ENCODE measurements at places on chromosomes 4 and X.

- DNase-seq: no peak
Measured at GRCh38 chr4:189780391-189780790, 160.3 kb upstream of the FRG1 start.

- DNase-seq: no peak
Measured at GRCh38 chrX:125895518-125895917, 270.6 kb downstream of the DCAF12L2 start.

DNA sequence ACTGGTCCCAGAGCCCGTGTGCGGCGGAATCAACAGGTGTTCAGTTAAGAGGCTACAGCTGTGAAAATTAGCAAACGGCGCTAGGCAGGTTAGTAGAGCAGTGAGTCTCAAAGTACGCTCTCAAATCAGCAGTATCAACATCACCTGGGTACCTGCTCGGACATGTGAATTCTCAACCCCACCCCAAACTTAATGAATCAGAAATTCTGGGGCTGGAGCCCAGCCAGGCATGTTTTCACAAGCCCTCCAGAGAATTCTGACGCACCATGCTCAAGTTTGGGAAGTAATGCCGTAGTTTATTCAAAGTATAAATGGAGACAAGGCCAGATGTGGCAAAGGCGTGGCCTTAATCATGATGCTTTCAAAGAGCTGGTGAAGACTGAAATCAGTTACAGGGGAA lies 58.2 kb upstream of the PTCHD1 start:
- DNase-seq: no peak

DNA sequence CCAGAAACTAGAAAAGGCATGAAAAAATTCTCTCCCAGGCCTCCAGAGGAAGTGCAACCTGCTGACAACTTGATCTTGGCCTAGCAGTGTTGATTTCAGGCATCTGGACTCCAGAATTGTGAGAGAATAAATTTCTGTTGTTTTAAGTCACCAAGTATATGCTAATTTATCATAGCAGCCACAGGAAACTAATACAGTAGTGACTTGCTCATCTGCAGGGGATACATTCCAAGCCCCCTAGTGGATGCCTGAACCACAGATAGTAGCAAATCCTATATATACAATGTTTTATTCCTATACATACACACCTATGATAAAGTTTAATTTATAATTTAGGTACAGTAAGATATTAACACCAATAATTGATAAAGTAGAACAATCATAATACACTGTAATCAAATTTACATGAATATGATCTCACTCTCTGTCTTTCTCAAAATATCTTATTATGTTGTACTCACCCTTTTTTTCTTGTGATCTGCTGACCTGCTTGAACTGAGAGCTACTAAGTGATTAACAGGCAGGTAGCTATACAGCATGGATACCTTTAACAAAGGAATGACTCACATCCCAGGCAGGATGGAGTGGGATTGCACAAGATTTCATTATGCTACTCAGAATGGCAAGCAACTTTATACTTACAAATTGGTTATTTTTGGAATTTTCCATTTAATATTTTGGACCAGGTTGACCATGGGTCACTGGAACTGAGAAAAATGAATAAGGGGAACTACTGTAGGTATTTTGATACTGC lies 501.1 kb downstream of the KCNIP4 start:
- no peak for DNase-seq

- no peak for DNase-seq
Measured at GRCh38 chr4:39741401-39741800, 43.5 kb downstream of the UBE2K start.

DNA sequence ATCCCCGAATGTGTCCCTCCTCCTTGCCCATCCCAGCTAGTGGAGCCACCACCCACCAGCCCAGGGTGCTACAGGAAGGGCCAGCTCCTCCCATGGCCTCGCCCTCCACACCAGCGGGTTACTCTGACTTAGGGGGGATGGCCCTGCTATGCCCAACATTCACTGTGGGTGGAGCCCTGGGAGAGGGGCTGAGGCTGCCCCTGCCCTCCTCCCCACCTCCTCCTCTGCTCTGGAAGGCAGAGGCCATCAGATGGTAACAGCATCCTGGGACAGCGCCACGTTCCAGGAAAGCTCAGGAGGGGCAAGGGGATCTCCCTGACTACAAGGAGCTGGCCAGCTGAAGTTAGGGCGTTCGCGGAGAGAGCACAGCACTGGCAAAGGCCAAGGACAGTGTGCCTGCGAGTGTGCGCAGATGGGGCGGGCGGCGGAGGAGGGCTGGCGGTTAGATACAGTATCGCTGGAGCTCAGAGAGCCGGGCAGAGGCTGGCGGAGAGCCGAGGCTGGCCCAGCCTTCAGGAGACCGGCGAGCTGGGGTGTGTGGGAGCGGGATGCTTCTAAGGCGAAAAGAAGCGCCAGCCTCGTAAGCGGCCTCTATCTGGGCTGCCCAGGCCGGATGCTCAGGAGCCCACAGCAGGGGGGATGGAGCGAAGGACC lies 1.5 kb downstream of the JAKMIP1 start:
- DNase-seq: no peak

DNA sequence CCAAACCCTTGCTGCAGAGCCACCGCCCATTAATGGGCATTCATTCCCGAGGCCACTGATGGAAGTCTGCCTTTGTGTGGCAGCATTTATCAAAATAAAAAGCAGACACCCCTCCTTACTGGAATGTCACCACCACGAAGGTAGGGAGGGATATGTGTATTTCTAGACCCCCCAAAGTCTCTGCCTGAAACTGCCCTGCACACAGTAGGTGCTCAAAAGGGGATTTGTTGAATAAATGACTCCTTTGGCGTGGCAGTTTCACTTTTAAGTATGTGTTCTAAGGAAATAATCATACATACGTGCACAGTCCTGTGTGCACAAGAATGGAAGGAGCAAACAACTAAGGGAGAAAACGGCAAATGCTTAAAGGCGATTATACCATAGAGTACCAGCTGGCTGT lies 23.6 kb upstream of the GLOD5 start:
- no peak for DNase-seq

DNA sequence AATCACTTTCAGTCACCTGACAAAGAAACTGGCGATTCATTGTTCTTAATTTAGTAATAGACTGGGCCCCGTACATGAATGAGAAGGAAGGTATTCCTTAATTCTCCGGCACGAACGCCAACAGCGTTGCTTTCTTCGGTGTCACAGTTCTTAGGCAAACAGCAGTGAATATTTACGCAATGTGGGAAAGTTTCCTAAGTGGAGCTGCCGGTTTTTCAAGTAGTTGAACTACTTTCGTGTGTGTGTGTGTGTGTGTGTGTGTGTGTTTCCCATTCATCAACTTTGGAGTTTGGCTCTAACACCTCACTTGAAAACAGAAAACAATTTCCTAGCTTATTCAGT lies 651 bp downstream of the NXT2 start:
- no peak for DNase-seq

GRCh38 chr4:62487016-62487415 lies 1286.9 kb downstream of the ADGRL3 start:
- no peak for DNase-seq

- DNase-seq: no peak
Measured at GRCh38 chrX:5829469-5829868, 399.2 kb downstream of the NLGN4X start.

GRCh38 chr4:16066586-16067128 lies 17.2 kb downstream of the PROM1 start:
- no peak for DNase-seq

DNA sequence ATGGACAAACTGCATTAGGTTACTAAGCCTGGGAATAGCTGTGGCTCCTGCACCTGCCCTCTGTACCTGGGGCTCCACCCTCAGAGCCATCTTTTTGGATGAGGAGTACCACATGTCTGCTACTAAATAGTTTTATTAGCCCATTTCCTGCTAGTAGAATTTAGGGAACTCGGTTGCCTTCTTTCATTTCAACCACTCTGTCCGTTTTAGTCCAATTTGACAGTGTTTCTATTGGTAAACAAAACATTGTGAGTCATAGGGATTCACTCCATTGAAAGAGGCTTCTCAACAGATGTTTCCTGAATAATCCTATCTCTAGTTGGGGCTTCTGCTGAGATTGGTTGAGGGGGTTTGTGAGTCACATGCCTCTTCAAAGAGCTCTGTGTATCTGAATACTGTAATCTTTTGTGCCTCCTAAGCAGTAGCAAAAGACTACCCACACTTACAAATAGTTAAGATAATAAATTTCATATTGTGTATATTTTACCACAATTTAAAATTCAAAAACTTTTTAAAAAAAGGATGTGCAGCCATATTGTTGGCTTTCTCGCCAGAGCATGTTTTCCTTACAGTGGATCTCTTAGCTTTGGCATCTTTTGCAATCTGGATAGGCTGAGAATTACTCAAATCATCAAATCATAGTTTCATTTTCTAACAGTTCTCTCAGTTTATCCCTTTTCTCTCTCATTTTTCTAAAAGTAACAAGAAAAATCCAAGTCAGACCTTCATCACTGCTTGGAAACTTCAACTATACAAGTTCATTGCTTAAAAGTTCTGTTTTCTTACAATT lies 9.9 kb downstream of the FAM200B start:
- DNase-seq: no peak

- DNase-seq: no peak
Measured at GRCh38 chr4:61162116-61162515, 38.0 kb upstream of the ADGRL3 start.

- no peak for DNase-seq
Measured at GRCh38 chr4:171561419-171561818, 251.8 kb upstream of the GALNTL6 start.

DNA sequence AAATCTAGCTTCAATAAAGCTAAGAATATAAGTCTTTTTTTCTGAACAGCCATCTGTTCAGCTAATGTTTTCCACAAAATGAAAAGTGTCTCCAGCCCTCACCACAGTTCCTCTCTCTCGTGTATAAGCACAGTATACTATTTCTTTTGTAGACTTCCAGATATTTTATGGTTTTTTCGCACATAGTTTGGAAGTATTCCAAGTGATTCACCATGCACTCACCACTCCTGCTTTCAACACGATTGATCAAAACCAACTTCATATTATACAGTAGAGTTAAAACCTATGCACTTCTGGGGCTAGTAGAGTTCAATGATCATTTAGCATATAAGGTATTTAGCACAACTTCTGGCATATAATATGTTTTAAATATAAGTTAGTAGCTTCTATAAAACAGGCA lies 105.8 kb upstream of the DCAF12L1 start:
- no peak for DNase-seq

DNA sequence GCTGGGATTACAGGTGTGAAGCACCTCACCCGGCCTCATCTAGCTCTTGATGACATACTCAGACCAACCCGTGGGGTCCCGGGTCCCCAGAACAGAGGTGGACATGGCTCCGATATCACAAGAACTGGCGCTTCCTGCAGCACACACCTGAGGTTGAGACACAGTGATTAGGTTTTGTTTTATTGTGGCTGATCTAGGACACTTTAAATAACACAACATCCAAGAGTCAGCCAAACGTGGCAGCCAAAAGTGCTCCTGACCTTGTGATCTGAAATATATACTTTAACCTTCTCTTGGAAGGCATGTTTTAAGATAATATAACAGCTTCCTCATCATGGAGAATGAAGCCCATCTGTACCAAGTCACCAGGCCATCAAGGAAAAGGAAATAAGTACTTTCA lies 198.9 kb downstream of the DHRSX start:
- no peak for DNase-seq

- DNase-seq: no peak
Measured at GRCh38 chrX:40444798-40445496, 135.8 kb upstream of the ATP6AP2 start.

Measured in NT2/D1 (cell line).